COLO829 (cell line): ENCODE measurements at places on chromosomes 2 and 18.

DNA sequence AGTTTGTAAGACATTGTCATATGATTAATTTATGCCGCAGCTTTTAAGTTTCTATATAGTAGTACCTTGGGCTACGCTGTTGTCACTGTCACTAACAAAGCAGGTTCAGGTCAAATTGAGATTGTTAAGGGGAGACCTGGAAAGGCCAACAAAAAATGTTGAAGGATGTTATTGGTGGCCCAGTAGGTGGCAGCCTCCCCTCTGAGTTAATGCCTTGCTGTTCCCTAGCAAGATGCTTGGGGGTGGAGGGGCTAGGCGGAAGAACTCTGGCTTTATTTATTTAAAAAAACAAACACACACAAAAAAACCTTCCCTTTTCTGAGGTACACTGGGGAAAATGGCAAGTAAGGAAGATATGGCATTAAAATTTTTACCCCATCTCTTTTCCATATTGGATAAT lies 128.3 kb upstream of the ATP5MC3 start:
- peak; percentile 66 for DNase-seq

DNA sequence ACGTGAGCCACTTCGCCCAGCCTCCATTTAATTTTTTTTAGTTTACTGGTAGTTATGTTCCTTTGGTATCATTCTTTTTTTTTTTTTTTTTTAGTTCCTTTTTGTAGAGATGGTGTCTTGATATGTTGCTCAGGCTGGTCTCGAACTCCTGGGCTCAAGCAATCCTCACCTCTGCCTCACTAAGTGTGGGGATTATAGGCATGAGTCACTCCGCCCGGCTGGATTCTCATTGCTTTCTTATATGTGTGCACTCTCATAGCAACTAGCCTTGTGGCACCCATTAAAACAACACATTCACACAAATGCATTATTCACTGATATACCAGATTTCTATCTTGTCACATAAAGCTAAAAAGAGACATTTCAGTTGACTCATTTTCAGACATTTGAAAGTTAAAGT lies 4.2 kb downstream of the TTC27 start:
- DNase-seq: peak; percentile 42

DNA sequence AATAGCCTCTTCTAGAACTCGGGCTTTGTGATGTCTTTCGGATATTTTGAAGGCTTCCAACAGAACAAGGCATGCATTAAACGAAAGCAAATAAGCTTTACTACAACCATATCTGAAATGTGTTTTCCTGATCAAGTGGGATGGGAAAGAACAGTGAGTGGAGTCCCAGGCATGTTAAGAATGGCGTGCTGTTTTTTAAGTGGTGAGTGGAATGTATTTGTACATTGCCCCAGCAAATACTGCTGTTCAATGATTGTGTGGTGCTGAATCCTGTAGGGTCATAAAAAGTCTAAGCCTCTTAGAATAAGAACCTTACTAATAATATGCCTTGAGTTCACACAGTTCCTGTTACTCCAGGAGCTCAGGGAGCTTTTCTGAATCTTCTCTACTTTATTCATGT lies 52.5 kb downstream of the POMC start:
- no peak for DNase-seq

GRCh38 chr2:43169987-43170386 lies 56.4 kb downstream of the ZFP36L2 start:
- no peak for DNase-seq

DNA sequence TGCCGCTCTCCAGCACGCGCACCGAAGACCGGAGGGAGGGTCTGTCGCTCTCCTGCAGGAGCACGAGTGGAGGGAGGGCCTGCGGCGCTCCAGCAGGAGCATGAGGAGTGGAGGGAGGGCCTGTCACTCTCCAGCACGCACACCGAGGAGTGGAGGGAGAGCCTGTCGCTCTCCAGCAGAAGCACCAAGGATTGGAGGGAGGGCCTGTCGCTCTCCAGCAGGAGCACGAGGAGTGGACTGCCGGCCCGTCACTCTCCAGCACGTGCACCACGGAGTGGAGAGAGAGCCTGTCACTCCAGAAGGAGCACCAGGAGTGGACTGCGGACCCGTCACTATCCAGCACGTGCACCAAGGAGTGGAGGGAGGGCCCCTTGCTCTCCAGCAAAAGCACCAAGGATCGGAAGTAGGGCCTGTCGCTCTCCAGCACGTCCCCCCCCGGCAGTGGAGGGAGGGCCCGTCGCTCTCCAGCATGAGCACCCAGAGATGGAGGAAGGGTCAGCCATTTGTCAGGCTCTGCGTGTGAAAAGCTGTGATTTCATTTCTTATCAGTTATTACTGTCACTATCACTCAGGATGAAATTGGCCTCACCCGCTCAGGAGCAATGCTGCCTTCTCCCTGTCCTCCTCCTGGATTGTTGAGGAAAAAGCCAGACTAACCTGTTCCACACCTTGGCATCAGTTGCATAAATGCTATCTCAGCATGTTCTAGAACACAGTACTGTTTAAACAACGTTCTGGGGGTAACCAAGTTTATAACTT lies 35.9 kb downstream of the ADI1 start:
- no peak for DNase-seq

DNA sequence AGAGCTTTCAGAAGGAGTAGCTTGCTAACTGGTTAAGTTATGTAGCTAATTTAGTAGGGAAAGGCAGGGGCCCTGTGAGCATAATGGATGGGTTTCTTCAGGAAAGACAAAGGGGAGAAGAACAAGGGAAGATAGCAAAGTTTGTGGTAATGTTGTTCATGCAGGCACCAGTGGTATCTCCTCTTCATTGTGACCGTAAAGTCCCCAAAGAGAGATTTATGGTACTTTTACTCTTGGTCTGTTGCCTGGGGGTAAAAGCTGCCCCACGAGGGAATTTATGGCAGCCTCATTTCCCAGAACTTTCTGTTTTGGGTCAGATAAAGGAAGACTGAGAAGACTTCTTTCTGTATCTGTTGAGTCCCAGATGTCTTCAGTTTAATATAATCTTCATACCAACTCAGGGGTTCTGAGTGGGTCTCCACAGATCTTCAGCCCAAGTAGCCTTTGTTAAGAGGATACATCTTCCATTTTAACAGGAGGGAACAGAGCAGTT lies 27.5 kb downstream of the MALT1 start:
- DNase-seq: no peak

DNA sequence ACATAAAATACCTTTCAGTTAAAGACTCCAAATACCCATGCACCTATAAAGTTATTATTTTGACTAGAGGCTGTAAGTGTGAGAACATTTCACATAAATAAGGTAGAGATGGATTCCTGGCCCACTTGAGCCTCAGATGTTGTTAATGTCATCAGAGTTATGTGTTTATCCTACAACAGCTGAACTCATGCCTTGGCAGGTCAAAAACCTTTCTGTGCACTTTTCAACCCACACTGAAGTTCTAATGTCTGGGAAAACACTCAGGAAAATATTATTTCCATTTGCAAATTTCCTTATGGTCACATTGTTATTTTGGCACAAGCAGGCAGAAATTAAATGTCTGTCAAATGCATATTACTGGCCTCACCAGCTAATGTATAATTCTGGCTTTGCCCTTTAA lies 209.2 kb downstream of the LNPK start:
- no peak for DNase-seq

- no peak for DNase-seq
Observed at GRCh38 chr2:157587576-157587975, 41.1 kb downstream of the ACVR1C start.

DNA sequence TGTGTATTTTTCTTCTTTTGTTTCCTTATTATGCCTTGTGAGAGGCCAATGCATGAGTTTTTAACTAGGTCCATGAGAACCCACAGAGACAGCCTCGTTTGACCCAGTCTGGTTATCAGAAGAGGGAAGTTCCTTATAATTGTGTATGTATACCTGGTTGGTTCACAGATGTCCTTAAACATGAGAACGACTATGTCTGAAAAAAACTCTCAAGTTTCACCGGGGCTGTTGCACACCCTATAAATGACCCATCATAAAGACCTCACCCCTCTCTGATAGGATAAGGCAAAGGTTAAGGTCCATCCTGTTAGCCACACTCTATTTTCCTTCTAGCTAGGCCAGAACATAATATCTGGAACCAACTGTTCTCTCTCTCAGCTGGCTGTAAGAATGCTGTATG lies 42.7 kb upstream of the MSH2 start:
- no peak for DNase-seq

GRCh38 chr2:196206804-196207203 lies 35.4 kb upstream of the STK17B start:
- DNase-seq: no peak

DNA sequence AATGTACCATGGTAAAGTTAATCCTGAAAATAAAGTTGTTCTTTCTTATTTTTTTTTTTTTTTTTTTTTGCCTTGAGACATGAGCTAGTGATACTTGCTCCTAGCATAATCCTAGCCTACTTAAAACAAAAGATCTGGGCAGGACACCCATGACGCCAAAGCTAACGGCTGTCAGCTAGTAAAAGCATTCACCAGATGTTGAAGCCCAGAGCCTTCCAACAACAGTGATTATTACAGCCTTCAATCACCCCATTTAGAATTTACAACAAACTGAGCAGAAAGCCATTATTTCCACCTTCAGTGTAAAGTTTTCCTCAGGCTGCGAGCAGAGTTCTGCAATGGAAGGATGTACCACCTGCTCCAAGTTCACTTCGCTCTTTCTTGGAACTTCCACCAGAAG lies 259.5 kb downstream of the SP3 start:
- DNase-seq: no peak

DNA sequence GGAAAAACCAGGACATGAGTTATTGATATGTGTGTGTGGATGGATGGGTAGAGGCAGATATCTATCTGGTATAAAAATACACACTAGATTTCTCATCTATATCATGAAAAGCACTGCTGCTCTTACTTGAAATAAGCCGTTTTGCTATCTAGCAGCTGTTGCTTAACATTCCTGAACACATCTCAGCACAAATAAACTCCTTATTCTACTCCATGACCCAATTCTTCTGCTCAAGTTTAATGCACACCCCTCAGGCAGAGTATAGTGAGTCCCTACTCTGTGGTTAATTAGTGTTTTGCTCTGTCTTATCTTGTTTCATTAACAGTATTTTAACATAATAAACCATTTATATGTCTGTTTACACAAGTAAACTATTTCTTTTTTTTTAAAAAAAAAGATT lies 134.2 kb downstream of the CBLN2 start:
- no peak for DNase-seq

DNA sequence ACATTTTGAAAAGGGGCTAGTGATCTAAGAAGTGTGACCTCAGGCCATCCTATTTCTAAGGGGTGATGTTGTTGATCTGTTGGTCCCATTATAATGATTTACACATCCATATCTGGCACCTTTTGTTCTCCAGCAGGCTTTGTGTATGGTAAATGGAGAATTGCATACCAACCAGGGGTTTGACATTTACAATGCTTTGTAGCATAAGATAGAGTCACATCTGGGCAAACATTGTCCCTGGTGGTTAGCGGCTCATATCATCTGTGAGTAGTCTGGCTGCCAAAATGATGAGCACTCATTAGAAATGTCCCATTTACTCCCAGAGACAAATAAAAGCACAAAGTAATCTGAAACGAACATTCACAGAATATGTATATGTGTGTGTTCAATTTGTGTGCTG lies 1775.5 kb upstream of the CELF4 start:
- no peak for DNase-seq

- no peak for DNase-seq
Observed at GRCh38 chr2:155157065-155157464, 458.6 kb downstream of the KCNJ3 start.

GRCh38 chr2:103179798-103180197 lies 418.0 kb downstream of the TMEM182 start:
- no peak for DNase-seq

DNA sequence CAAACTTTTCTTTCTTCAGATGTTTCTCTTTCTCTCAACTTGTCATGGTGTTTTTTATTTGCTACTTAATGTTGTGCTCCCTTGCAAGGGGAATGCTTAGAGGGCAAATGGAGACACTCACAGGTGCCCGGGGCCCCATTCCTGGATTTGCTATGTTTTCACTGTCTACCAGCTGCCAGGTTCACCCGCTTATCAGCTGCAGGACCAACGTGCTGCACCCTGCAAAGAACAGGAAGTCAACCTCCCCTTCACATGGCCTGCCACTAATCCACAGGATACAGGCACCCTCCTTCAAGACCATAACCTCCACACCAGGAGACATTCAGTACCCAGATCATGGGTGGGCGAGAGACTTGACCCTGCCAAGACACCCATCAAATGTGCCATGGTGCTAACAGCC lies 237.6 kb upstream of the STON1 start:
- no peak for DNase-seq

GRCh38 chr2:217951091-217951490 lies 51.7 kb downstream of the TNS1 start:
- no peak for DNase-seq

DNA sequence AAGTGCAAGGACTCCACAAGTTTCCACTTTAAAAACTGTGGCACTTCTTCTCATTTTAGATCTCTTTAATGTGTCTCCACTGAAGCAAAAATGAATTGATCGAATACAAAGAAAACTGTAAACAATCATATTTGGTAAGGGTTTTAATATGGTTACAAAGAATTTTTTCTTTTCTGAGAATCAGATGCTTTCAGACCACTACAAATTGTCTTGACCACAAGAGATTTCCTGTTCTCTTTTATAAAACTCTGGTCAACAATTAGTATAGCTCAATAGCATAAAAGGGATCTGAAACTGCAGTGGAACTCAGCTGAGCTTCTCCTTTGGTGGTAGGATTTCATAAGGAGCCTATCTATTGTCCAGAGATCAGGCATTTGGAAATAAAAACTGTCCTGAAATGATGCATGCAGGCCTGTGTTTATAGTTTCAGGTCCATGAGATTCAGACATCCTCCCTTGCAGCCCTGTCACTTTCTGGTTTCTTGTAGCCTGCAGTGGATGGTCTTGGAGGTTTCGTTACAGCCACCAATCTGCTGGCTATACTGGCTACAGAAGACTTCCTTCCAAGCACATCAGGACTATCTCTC lies 120.0 kb downstream of the DOCK10 start:
- peak; percentile 38 for DNase-seq

DNA sequence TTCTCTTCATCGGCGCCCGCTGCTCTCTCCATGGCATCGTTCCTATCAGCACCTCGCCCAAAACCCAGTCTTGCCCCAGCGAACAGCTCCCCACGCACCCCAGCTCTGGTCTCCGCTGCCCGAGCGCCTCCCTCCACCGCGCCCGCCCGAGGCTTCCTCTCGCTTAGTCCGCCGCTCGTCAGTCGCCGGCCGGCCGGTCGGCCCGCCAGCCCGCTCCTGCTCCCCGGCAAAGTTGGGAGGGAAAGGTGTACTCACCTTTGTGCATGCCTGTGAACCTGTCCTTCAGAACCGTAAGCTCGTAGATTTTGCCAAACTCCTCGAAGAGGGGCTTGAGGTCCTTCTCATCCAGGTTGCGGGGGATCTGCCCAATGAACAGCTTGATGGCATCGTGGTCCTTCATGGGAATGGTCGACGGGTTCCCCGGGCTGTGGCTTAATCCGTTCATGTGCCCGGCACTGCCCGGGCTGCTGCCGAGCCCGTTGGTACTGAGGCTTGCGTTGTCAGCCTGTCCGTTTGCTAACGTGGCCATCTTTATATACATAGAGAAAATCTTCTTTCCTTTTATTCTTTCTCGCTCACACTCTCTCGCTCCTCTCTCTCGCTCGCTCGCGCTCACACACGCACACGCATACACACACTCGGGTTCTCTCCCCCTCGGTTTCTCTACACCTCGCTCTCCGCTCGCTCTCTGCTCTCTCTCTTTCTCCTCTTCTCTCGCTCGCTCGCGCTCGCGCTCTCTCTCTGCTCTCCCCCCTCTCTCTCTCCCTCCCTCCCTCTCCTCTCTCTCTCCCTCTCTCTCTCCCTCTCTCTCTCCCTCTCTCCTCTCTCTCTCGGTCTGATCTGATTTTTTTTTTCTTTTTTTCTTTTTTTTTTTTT lies at the start of gene CELF4:
Gene CELF4, minus strand, starts transcription at position 698 of the 876 bp plus-strand sequence.
- DNase-seq: no peak
